Activated naive CD8-positive, alpha-beta T cell treated with anti-CD3 and anti-CD28 coated beads, Interleukin-2, amount 50 U/mL, for 16 hours (primary cell): ENCODE measurements at places on chromosomes 1 and 21.
A peak's percentile ranks its signal among the peaks of the same experiment; 100 is the strongest.

GRCh38 chr1:202283379-202283844 lies 58.3 kb downstream of the UBE2T start:
- DNase-seq, result no peak

GRCh38 chr1:165894591-165894990 lies 67.2 kb downstream of the UCK2 start:
- DNase-seq, result no peak

- DNase-seq, result no peak
Measured at GRCh38 chr1:172154551-172154950, 265.9 kb upstream of the C1orf105 start.

DNA sequence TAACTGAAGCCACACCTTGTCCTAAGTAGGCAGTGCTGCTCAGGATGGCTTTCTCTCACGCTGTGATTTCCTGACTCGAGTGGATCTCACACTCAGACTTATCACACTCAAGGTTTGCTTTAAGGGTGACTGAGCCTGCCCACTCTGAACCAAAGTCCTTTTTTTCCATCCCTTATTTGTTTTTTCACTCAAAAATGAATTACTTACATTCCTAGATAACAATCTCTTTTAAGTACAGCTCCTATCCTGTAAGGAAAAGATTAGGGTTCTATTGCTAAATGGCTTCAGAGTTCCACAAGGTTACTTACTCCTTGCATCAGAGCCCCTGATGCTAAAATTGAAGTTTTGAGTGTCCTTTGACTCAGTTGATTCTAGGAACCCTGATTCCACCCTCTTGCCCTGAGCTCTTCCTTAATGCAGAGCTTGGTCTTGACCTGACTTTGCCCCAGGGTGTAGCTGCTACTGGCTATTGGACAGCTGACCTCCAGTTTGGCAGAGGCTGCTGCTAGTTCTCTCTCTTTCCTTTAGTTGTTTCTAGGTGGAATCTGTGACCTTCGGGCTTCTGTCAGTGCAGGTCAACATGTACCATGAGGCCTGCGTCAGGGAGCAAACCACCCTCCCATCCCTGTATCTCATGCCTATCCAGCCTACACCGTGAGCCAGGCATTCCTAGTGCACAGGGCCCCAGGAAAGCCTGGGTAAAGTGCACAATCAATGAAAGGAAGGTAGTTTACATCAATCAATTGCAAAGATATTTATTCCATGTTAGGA lies 80.1 kb upstream of the CD55 start:
- DNase-seq, result no peak

- peak; percentile 4 for DNase-seq
Measured at GRCh38 chr1:17356387-17357026, 15.5 kb upstream of the PADI6 start.

GRCh38 chr1:154969246-154969645 lies 1.3 kb downstream of the SHC1 start:
- DNase-seq, result no peak

- no peak for DNase-seq
Measured at GRCh38 chr1:83929184-83929583, 69.7 kb downstream of the TTLL7 start.

- DNase-seq, result no peak
Measured at GRCh38 chr1:114669562-114670082, at the start of gene DENND2C. Gene DENND2C (minus strand): TSS chr1:114670049. CDS start chr1:114625984, 44,065 bp downstream.

DNA sequence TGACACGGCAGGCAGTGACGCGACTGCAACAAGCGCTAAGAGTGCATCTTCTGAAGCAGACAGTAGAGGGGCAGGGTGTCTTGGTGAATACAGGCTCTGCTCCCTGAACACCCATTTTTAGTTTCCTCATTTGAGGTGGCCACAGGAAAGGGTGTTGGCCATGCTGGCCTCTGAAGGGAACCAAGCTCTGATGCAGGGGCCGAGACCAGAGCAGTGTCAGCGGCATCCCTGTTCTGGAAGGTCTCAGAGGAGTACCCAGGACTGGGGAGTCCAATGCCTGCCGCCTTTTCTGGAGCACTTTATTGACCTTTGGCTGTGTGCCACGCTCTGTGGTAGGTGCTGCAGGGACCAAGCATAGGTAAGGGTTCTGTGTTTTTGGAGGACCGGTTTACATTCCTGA lies 100.4 kb downstream of the KCNJ6 start:
- DNase-seq, result no peak

- DNase-seq, result no peak
Measured at GRCh38 chr1:236181059-236181458, 38.7 kb downstream of the GPR137B start.

GRCh38 chr1:89688607-89689006 lies 55.7 kb downstream of the LRRC8C start:
- no peak for DNase-seq

DNA sequence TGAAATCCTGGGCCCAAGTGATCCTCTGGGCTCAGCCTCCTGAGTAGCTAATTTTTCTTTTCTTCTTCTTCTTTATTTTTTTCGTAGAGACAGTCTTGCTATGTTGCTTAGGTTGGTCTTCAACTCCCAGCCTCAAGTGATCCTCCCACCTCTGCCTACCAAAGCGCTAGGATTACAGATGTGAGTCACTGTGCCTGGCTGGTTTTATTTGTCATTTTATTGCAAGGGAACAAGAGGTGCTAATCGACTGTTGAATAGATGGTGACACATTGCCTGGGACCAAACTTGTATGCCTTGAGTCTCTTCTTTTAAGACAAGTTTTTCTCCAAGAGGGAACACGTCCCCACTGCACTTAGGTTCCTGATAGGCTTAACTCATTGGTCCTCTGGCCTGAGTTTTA lies 20.0 kb upstream of the KLHDC8A start:
- DNase-seq, result no peak

- DNase-seq, result no peak
Measured at GRCh38 chr1:201916649-201917249, 28.1 kb downstream of the SHISA4 start.

GRCh38 chr1:14626869-14627607 lies 28.6 kb downstream of the KAZN start:
- no peak for DNase-seq

- no peak for DNase-seq
Measured at GRCh38 chr1:34113887-34114286, 51.1 kb downstream of the CSMD2 start.

- no peak for DNase-seq
Measured at GRCh38 chr1:17630048-17630830, 90.7 kb downstream of the ARHGEF10L start.

- DNase-seq, result no peak
Measured at GRCh38 chr1:160081261-160081936, at the start of gene KCNJ9. Gene KCNJ9 (plus strand): TSS chr1:160081538. CDS start chr1:160084031, 2,493 bp downstream.

- no peak for DNase-seq
Measured at GRCh38 chr1:80083892-80084291, 1077.4 kb upstream of the ADGRL4 start.

GRCh38 chr21:42317341-42317741 lies 2.1 kb upstream of the TFF3 start:
- DNase-seq, result no peak

GRCh38 chr1:212461916-212462660 lies 29.4 kb downstream of the NENF start:
- no peak for DNase-seq

DNA sequence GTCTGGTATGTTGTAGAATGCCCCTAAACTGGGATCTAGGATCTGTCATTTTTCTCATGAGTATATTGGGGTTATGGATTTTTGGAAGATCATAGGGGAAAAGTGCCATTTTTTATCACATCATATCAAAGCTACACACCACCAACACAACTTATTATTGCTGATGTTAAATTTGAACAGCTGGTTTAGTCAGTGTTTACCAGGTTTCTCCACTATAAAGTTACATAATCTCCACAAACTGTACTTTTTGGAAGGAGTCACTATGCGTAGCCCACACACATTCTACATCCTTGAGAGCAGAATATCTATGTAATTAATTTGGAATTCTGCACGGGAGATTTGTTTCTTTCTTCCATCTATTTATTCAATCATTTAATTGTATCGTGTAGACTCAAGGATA lies 35.2 kb downstream of the RC3H1 start:
- no peak for DNase-seq

DNA sequence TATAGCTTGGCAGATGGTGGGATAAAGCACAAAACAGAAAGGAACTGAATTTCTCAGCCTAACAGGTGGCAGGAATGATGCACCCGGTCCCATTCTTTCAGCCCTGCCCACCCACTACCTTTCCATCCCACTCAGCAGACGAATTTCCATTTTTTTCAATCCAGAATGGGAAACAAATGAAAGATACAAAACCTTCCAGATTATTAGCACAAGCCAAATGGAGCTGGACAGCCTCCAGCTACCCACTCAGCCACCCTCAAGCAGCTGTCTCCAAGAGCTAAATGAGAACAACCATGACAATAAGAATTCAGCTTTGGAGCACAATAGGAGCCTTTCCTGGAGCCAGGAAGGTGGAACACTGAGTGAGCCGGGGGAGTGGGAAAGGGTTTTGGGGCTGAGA lies 96.3 kb upstream of the ST6GALNAC5 start:
- no peak for DNase-seq

GRCh38 chr1:213966122-213966521 lies 21.7 kb upstream of the PROX1 start:
- no peak for DNase-seq
